ENCODE measurements at places on chromosomes 5 and 9. TPM values are rescaled to one million over a fixed set of nuclear protein-coding genes. Genes with fewer than 3 reads are reported as not detected.

GRM6 gene
- total RNA-seq = not detected

C9 gene
- not detected for total RNA-seq

ECSCR gene
- total RNA-seq = not detected

- no peak for DNase-seq
- H3K4me1 ChIP-seq = no peaks in the 10 kb centered on the region
- H3K27me3 ChIP-seq = no peaks in the 10 kb centered on the region
Observed at GRCh38 chr5:126965061-126965475, 65.3 kb downstream of the MARCHF3 start.

DNA sequence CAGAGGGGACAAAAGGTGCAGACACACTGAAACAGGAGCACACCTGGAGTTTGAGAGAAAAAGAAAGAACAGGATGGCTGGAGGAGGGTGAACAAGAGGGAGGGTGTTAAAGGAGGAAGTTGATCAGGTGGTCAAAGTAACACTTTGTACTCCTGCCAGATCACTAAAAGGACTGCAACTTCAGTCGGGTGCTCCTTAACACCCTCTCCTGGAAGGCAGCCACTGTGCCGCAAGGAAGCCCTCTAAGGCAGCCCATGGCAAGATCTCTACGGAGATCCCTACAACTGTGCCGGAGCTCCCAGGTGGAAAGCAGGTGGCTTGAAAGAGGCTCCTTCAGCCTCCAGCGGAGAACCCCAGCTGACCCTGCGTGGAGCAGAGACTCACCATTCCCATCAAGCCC lies 124.4 kb upstream of the MSX2 start:
- no peaks in the 10 kb centered on the region for H3K36me3 ChIP-seq
- no peak overlapping the region for H3K4me3 ChIP-seq

DNA sequence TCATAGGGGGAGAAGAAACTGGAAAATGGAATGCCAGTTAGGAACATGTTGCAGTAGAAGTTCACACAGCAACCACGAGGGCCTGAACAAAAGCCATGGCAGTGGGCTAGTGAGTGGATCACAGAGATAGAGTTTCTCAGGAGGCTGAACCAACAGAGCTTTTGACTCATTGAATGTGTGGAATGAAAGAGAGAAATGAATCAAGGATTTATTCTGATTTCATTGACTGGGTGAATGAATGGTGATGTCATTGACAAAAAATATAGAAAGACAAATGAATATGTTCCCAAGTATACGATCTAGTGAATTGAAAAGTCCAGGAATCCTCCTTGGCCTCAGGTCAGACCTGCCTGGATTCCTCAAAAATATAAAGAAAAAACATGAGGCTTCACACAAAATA lies 99.2 kb downstream of the ZNF462 start:
- peaks cover 14% of the 10 kb centered on the region for H3K36me3 ChIP-seq
- no peak overlapping the region for H3K4me3 ChIP-seq
- H3K4me1 ChIP-seq = peaks cover 12% of the 10 kb centered on the region
- DNase-seq = peak; percentile 14
- no peaks in the 10 kb centered on the region for H3K27me3 ChIP-seq
